Activated naive CD4-positive, alpha-beta T cell treated with anti-CD3 and anti-CD28 coated beads for 36 hours (primary cell): ENCODE measurements at places on chromosomes 12 and 14.

GRCh38 chr12:6157482-6157881, 33.0 kb upstream of the VWF start:
- no peak for DNase-seq
- H3K27me3 ChIP-seq = no peaks in the 10 kb centered on the region
- no peak overlapping the region for H3K4me3 ChIP-seq
- peaks cover 4% of the 10 kb centered on the region for H3K4me1 ChIP-seq

DNA sequence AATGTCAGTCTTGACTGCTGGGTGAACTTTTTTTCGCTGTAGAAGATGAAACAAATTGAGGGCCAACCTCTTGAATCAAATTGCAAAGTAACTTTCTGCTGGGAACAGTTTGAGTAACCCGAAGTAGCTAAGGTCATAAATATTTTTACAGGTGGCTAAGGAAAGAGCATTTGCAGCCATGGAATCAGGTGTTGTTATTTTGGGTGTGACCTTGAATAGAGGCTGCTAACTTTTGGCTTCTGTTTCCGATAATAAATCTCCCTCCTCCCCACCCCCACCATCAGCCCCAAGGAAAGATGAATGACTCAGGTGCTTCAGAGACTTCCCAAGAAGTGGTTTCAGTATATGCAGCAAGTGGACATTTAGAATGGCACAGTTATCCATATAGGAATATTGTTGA, 571.7 kb downstream of the DIO2 start:
- no peaks in the 10 kb centered on the region for H3K27me3 ChIP-seq
- DNase-seq = no peak
- no peak overlapping the region for H3K27ac ChIP-seq
- H3K36me3 ChIP-seq = no peaks in the 10 kb centered on the region
- no peaks in the 10 kb centered on the region for H3K4me1 ChIP-seq

- DNase-seq = no peak
- no peak overlapping the region for H3K4me3 ChIP-seq
- H3K27me3 ChIP-seq = peaks cover 5% of the 10 kb centered on the region
- H3K27ac ChIP-seq = no peak overlapping the region
- no peaks in the 10 kb centered on the region for H3K36me3 ChIP-seq
These were observed 613.5 kb upstream of the TBX3 start for GRCh38 chr12:115297445-115297844.

GRCh38 chr12:68839183-68840147, 31.5 kb downstream of the MDM2 start:
- DNase-seq = no peak
- peaks cover 14% of the 10 kb centered on the region for H3K4me1 ChIP-seq
- H3K36me3 ChIP-seq = peaks cover 55% of the 10 kb centered on the region
- H3K27me3 ChIP-seq = no peaks in the 10 kb centered on the region
- no peak overlapping the region for H3K27ac ChIP-seq

DNA sequence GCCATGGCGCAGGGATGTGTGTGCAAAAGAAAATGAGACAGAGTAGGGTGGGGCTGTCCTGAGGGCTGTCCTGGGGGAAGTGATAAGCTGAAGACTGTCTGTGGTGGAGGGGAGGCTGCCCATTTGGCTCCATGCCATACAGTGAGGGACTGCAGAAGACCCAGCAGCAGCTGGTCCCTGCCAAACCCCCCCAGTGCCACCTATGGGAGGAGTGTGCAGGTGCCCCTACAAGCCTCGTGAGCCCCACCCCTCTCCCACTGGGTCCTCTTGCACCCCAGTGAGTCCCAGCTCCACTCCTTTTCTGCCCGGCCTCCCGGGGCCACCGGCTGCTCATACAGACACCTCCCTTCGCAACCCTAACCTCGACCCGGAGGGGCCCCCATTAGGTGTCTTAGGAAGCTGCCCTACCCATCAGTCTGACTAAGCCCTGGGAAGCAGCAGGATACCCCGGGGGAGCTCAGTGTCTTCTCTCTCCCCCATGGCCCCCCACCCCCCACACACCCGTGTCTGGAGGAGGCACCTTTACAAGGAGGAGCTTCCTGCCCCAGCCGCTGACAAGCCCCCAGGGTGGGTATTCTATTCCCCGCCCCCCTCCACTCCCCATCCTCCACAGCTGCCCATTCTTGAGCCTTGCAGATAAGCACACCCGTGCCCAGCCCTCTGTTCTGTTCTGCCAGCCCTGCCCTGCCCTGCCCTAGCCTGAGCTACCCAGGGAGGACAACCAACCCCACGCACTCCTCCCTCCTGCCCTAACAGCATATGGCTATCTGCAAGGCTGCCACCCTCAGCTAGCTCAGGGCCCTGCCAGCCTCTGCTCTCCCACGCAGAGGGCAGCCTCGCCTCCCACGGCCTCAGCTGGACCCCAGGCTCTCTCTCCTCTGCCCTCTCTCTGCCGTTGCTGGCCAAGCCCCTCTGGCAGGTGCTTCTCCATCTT, 41.9 kb downstream of the SLC6A12 start:
- DNase-seq = no peak
- no peak overlapping the region for H3K4me3 ChIP-seq
- peaks cover 13% of the 10 kb centered on the region for H3K4me1 ChIP-seq
- H3K27me3 ChIP-seq = peaks cover 5% of the 10 kb centered on the region
- H3K36me3 ChIP-seq = no peaks in the 10 kb centered on the region
- H3K27ac ChIP-seq = no peak overlapping the region

DNA sequence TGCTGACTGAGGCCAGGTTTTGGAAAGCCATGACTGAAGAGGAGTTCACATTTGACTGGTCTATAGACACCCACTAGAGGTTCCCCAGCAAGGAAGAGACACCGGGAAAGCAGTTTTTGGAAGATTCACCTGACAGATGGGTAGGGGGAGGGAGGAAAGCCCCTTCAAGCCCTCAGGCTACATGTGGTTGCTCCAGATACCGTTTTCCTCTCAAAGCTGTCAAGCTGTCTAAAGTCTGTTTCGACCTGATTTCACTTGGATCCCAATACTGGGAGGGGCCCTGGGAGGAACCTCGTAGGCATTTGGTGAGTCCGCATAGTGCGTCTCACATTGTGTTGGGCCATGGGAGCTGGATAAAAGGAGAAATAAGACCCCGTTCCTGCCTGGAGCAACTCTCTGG, 1.7 kb upstream of the LRP1 start:
- H3K27me3 ChIP-seq = no peaks in the 10 kb centered on the region
- no peaks in the 10 kb centered on the region for H3K36me3 ChIP-seq
- H3K4me3 ChIP-seq = no peak overlapping the region
- H3K4me1 ChIP-seq = peaks cover 11% of the 10 kb centered on the region
- no peak for DNase-seq
- H3K27ac ChIP-seq = no peak overlapping the region

DNA sequence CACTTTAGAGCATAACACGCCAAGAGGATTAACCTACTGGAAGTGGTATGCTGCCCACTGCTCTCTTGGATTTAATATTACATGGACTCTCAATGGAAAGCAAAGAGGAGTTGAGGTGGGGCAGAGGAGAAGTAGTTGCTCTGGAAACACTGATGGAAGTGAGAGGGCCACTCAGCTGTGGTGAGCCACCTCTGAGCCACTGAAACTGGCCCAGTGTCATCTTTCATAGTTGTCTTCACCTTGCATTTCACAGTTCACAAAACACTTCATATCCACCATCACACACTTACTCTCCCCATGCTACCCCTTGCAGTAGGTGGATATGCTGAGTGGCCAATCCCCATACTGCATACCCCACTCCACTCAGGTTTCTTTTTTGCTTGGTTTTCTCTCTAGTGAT, 12.2 kb upstream of the PCED1B start:
- H3K4me1 ChIP-seq = peaks cover 9% of the 10 kb centered on the region
- peak; percentile 30 for DNase-seq
- H3K27ac ChIP-seq = no peak overlapping the region
- no peaks in the 10 kb centered on the region for H3K36me3 ChIP-seq
- H3K27me3 ChIP-seq = no peaks in the 10 kb centered on the region
- no peak overlapping the region for H3K4me3 ChIP-seq

- H3K4me3 ChIP-seq = no peak overlapping the region
- no peak for DNase-seq
- no peaks in the 10 kb centered on the region for H3K4me1 ChIP-seq
- no peaks in the 10 kb centered on the region for H3K27me3 ChIP-seq
These were observed 38.3 kb downstream of the GALNT4 start for GRCh38 chr12:89486264-89486663.

- no peak for DNase-seq
- H3K4me3 ChIP-seq = no peak within 1 kb of the TSS
- no peak within 1 kb of the TSS for H3K27ac ChIP-seq
- peaks cover 51% of the 10 kb centered on the region for H3K27me3 ChIP-seq
- H3K4me1 ChIP-seq = peaks cover 2% of the 10 kb centered on the region
These were observed at the start of gene SLC38A4 for GRCh38 chr12:46825591-46826414. TSS of gene SLC38A4 (minus strand) at chr12:46825997. CDS start at chr12:46793071, 32,926 bp downstream.

DNA sequence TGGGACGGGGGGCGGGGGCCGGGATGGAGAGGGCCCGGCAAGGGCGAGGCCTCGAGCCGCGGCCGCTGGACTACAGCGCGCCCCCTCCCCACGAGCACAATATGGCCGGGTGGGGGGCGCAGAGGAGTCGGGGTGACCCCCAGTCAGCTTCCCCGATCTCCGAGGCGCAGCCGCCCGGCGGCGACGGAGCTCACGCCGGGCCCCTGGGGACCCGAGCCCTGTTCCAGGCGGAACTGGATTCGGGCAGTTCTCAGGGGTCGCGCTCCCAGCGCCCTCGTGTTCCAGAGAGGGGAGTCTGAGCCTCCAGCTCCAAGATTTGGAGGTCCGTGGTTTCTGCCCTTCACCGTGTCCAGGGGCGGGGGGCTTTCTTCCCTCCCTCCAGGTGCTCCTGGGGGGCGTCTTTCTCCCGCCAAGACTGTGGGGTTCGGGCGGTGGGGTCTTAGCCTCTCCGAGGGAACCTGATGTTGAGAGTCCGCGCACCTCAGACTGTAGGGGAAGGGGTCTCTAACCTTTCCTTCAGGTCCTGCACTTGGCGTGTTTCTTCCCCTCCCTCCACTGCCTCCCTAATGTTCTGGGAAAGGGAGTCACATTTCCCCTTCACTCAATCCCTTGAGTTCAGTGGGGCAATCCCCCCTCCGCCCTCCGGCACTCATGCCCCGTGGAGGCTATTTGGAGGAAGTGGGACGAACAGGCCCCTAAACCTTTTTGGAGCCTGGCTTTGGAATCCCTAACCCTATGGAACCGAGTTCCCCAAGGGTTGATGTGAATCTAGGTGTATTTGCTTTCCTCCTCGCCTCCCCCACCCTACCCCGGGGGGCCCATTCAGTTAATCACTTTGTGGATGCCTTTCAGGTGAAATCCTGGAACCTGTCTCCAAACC, 584 bp downstream of the ACVR1B start:
- peak overlapping the region; percentile 77 for H3K4me3 ChIP-seq
- peak; percentile 23 for DNase-seq
- H3K36me3 ChIP-seq = peaks cover 2% of the 10 kb centered on the region
- H3K27me3 ChIP-seq = peaks cover 4% of the 10 kb centered on the region
- no peak overlapping the region for H3K27ac ChIP-seq
- peaks cover 41% of the 10 kb centered on the region for H3K4me1 ChIP-seq

DNA sequence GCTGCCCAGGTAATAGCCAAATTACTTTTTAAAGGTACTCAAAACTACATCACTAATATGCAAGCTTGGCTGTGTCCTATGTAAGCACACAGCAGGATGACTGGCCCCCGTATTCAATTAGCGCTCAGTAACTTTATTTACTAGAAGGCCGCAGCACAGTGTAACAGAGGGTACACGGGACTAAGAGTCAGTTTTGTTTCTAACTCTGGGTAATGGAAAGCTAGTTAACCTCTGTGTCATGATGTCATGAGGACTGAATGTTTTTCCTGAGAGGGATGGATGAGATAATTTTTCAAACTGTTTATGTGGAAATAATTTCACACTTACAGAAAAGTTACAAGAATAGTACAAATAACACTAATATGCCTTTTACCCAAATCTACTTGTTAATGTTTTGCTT, 27.1 kb downstream of the GALNT4 start:
- H3K36me3 ChIP-seq = peaks cover 13% of the 10 kb centered on the region
- no peak overlapping the region for H3K27ac ChIP-seq
- DNase-seq = no peak
- no peaks in the 10 kb centered on the region for H3K27me3 ChIP-seq
